Activated CD8-positive, alpha-beta T cell treated with anti-CD3 and anti-CD28 coated beads for 36 hours (primary cell): ENCODE measurements at places on chromosomes 5 and 9. TPM values are rescaled to one million over a fixed set of nuclear protein-coding genes. Genes with fewer than 3 reads are reported as not detected.
A peak's percentile ranks its signal among the peaks of the same experiment; 100 is the strongest.

- no peak overlapping the region for H3K27ac ChIP-seq
- H3K27me3 ChIP-seq = peaks cover 45% of the 10 kb centered on the region
- no peak for DNase-seq
- peaks cover 11% of the 10 kb centered on the region for H3K4me1 ChIP-seq
- H3K4me3 ChIP-seq = no peak overlapping the region
- H3K36me3 ChIP-seq = no peaks in the 10 kb centered on the region
Measured at GRCh38 chr9:98940276-98940675, 3.4 kb upstream of the COL15A1 start.

DNA sequence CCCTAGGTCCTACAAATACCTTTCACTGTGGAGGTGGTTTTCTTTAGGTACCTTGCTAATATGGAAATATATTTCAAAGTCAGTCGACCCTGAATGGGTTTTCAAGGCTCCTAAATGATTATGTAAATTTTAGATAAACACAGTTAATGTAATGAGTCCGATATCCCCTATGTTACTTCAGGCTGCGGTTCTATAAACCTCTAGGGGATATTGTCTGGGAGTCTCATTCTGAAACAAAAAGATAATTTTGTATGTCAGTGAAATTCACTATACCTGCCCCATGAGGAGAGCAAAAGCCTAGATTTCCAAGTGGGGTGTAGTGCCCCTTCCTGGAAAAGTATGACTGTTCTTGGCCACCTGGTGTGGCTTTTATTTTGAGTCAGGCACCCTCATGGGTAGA lies 377.3 kb downstream of the ICE1 start:
- H3K27me3 ChIP-seq = no peaks in the 10 kb centered on the region
- H3K4me1 ChIP-seq = no peaks in the 10 kb centered on the region
- DNase-seq = no peak
- H3K27ac ChIP-seq = no peak overlapping the region

ECSCR gene
- total RNA-seq = not detected

CYLC2 gene
- not detected for total RNA-seq

MAP3K1 gene
- total RNA-seq = 16.9 TPM

GRCh38 chr9:98168941-98169488 lies 23.4 kb downstream of the CORO2A start:
- peaks cover 33% of the 10 kb centered on the region for H3K4me1 ChIP-seq
- peak overlapping the region; percentile 77 for H3K27ac ChIP-seq
- H3K27me3 ChIP-seq = no peaks in the 10 kb centered on the region

TRIP13 gene
- 31.0 TPM for total RNA-seq

DNA sequence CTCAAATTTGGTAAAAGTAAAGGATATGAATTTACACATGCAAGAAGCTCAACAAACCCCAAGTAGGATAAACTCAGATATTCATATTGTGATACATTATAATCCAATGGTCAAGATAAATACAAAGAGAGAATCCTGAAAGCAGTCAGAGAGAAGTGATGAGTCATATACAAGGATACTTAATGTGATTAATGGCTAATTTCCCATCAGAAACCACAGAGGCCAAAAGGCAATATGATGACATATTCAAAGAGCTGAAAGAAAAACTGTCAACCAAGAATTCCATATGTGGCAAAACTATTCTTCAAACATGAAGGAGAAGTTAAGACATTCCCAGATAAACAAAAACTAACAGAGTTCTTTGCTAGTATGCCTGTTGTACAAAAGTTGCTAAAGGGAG lies 19.5 kb upstream of the IRF1 start:
- H3K36me3 ChIP-seq = no peaks in the 10 kb centered on the region
- no peak overlapping the region for H3K27ac ChIP-seq
- H3K4me3 ChIP-seq = no peak overlapping the region
- H3K4me1 ChIP-seq = peaks cover 15% of the 10 kb centered on the region
- peaks cover 18% of the 10 kb centered on the region for H3K27me3 ChIP-seq

GRCh38 chr5:169325273-169325672 lies 24.3 kb upstream of the SLIT3 start:
- H3K27ac ChIP-seq = no peak overlapping the region
- no peaks in the 10 kb centered on the region for H3K36me3 ChIP-seq
- peaks cover 4% of the 10 kb centered on the region for H3K27me3 ChIP-seq
- no peaks in the 10 kb centered on the region for H3K4me1 ChIP-seq
- no peak for DNase-seq

GRCh38 chr5:76016258-76016657 lies 66.9 kb upstream of the SV2C start:
- H3K4me3 ChIP-seq = no peak overlapping the region
- DNase-seq = no peak
- no peaks in the 10 kb centered on the region for H3K4me1 ChIP-seq

GRCh38 chr9:89658931-89659330 lies 54.1 kb downstream of the GADD45G start:
- peaks cover 6% of the 10 kb centered on the region for H3K27me3 ChIP-seq
- H3K4me1 ChIP-seq = peaks cover 24% of the 10 kb centered on the region
- DNase-seq = no peak
- H3K4me3 ChIP-seq = no peak overlapping the region
- no peak overlapping the region for H3K27ac ChIP-seq

PHYHD1 gene
- 1.5 TPM for total RNA-seq

- no peak overlapping the region for H3K4me3 ChIP-seq
- no peak for DNase-seq
- no peaks in the 10 kb centered on the region for H3K27me3 ChIP-seq
- H3K36me3 ChIP-seq = peaks cover 44% of the 10 kb centered on the region
- H3K27ac ChIP-seq = peak overlapping the region; percentile 22
Measured at GRCh38 chr5:176350416-176350815, 11.1 kb downstream of the KIAA1191 start.

TDRD7 gene
- 3.7 TPM for total RNA-seq

HRCT1 gene
- not detected for total RNA-seq

SGCD gene
- total RNA-seq = not detected

DNA sequence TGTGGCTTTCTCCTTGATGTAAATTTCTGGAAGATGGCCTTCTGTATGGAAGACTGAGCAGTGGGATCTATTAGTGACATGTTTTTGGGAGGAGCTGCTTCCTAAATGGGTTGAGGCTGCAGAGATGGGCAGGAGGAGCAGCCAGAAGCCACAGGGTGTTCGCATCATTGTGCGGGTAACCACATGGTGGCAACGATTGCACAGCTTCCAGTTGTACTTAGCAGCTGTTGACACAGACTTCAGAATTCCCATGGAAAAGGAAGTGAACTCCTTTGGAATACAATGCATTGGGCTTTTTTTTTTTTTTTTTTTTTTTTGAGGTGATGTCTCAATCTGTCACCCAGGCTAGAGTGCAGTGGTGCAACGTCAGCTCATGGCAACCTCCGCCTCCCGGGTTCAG lies 297.3 kb downstream of the NR3C1 start:
- H3K27me3 ChIP-seq = no peaks in the 10 kb centered on the region
- H3K4me1 ChIP-seq = peaks cover 26% of the 10 kb centered on the region
- no peak for DNase-seq
- peaks cover 8% of the 10 kb centered on the region for H3K36me3 ChIP-seq
- H3K4me3 ChIP-seq = no peak overlapping the region

DNA sequence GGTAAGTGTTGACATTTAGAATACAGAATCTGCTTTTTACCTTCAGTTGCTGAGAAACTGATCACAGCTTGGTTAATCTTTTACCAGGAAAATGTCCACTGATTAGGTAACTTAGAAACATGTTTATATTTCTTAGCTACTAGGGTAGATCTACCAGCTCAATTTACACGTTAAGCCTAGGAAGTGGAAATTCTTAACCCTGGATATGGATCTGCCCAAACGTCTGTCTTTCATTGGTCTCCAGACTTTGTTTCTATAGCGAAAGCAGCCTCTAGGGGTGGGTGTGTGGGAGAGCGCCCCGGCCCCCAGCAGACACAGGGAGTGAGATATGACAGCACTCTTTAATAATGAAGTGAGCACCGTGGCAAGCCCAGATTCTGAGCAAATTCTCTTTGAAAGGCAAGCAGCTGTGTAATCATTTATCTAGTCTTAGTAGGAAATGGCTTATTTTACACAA lies 141.6 kb upstream of the ZNF608 start:
- H3K4me1 ChIP-seq = no peaks in the 10 kb centered on the region
- no peak overlapping the region for H3K27ac ChIP-seq
- H3K4me3 ChIP-seq = no peak overlapping the region
- no peaks in the 10 kb centered on the region for H3K36me3 ChIP-seq
- DNase-seq = no peak

DNA sequence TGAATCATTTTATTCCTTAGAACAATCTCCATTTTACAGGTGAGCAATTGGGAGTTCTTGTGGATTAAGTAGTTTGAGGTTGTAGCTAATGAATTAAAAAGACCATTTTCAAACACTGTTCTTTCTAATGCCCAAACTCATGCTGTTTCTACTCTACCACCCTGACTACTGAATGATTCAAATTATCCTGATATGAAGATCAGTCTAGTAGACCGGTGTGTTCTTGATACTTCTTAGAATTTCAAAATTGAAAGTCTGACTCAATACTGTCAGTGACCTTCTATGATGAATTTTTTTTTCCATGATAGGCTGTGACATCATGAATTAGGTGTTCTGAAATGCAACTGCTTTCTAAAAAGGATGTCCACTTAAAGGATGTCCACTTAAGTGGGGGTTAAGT lies 515.5 kb downstream of the DMAC1 start:
- H3K36me3 ChIP-seq = no peaks in the 10 kb centered on the region
- no peak for DNase-seq
- H3K4me1 ChIP-seq = peaks cover 11% of the 10 kb centered on the region
- peak overlapping the region; percentile 50 for H3K27ac ChIP-seq
- H3K4me3 ChIP-seq = no peak overlapping the region

TIMD4 gene
- 1.2 TPM for total RNA-seq

DNA sequence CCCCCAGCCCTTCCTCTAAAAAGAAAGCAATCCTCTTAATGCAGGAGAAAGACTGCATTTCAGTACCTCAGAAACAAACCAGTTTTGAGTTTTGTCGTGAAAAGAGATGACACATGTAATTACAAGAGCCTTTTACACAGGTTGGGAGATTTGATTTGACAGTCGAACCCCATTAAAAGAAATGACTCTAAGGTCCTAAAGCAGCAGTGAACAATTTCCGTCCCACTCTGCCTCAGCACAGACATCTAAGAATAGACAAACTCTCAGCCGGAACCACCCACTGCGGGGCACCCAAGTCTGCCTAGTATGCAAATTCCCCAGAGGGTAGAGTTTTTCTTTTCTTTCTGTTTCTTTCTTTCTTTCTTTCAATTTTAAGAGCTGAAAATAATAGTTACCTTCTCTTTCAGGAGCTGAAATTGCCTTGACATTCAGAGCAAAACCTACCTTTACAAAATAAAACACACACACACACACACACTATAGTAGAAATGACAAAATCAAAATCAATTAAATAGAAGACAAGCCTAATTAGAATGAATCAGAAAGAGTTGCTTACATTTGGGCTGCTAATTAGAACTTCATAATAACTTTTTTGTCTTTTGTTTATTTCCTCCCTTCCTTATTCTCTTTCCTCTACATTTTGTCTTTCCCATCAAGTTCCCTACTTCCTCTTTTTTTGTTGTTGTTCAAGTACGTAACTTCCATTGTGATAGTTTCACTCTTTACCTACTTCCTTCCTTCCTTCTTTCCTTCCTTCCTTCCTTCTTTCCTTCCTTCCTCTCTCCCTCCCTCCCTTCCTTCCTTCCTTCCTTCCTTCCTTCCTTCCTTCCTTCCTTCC lies 65.1 kb downstream of the BASP1 start:
- peak; percentile 7 for DNase-seq
- no peak overlapping the region for H3K4me3 ChIP-seq

- H3K36me3 ChIP-seq = no peaks in the 10 kb centered on the region
- peaks cover 26% of the 10 kb centered on the region for H3K27me3 ChIP-seq
- peak; percentile 38 for DNase-seq
- H3K4me1 ChIP-seq = peaks cover 10% of the 10 kb centered on the region
Measured at GRCh38 chr9:6243746-6244145, 28.1 kb downstream of the IL33 start.

FBP2 gene
- total RNA-seq = not detected

- no peak for DNase-seq
- H3K36me3 ChIP-seq = no peaks in the 10 kb centered on the region
- peaks cover 6% of the 10 kb centered on the region for H3K27me3 ChIP-seq
- H3K4me3 ChIP-seq = no peak overlapping the region
- H3K27ac ChIP-seq = no peak overlapping the region
- H3K4me1 ChIP-seq = no peaks in the 10 kb centered on the region
Measured at GRCh38 chr5:152372875-152373274, 32.2 kb downstream of the NMUR2 start.

DNA sequence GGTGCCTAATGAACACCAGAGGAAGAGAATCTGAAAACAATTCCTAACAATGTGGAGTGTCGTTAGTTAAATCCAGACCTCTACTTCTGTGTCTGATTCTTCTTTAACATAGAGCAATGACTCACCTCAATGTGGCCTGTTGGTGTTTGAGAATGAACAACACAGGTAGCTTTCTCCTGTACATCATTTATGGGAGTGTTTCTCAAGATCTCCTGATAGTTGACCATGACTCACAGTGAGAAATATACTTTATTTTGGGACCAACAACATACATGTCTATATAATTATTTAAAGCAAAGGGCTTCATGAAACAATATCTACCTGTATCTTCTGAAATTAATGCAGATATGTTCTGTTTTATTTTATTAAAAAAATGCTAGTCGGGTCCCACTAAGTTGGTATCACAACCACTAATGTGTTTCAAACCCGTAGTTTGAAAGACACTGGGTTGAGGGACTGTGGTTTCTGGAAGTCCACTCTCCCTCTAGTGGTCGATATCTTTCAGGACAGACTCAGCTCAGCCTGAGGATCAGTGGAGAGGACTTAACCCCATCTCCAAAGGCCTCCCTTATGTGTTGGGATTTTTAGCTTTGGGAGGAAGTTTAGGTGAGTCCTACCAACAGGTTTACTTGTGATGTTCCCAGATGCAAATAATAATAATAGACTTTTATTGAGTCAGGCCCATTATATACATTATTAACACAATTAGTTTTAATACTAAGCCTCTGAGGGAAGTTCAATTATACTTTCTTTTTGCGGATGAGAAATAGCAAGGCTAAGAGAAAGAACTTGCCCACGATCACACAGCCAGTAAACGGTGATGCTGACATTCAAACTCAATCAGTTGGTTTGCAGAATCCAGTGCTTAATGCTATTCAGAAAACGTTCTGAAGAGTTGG lies 70.0 kb upstream of the KLF9 start:
- H3K27ac ChIP-seq = no peak overlapping the region
- DNase-seq = no peak
- peaks cover 4% of the 10 kb centered on the region for H3K4me1 ChIP-seq
- H3K4me3 ChIP-seq = no peak overlapping the region

GRCh38 chr5:133788121-133788520 lies 175.8 kb upstream of the FSTL4 start:
- H3K27ac ChIP-seq = no peak overlapping the region
- H3K27me3 ChIP-seq = no peaks in the 10 kb centered on the region
- no peaks in the 10 kb centered on the region for H3K36me3 ChIP-seq
- H3K4me3 ChIP-seq = no peak overlapping the region
